ENCODE measurements at places on chromosomes 2 and 18.

GRCh38 chr2:109182426-109182825 lies 53.4 kb downstream of the SH3RF3 start:
- DNase-seq, result peak; percentile 30

DNA sequence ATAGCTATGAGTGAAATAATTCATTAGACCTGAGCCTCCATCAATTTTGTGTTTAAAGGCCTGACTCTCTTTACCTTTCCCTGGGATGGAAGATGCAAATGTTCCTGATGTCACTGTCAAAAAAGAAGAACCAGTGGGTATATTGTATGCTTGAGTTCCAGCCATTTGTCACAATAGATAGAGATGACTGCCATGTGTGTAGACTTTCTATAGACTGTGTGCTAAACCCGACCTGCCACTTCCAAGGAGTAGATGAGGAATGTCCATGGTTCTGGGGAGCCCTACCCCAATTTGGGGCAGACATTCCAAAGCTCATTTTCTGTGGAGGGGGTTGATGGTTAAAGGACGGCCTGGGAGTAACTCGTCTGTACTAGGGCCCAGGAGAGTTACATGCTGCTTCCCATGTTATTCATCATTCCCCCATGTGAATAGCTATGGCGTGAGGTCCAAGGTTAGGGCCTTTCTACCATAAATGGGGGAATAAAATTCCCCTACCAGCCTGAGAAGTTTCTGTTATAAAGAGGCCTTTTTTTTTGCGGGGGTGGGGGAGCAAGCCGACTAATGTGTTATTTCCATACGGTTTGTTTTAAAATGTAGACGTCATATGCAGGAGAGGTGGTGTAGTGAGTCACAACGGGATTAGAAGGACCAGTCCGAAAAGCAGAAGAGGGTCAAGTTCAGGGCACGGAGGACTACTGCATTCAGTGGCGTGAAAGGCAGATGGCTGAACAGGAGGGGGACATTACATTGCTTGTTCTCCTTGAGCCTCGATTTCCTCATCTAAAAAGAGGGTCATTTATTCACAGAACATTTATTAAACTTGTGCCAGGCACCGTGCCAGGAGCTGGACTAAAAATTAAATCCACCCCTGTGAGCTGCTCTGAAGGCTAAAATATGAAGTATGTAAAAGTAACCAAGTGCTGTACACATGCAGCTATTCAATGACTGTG lies 24.0 kb downstream of the IL1B start:
- DNase-seq, result peak; percentile 93

- no peak for DNase-seq
These were observed 12.3 kb downstream of the CTIF start for GRCh38 chr18:48551100-48551499.

- no peak for DNase-seq
These were observed 60.9 kb downstream of the HDAC4 start for GRCh38 chr2:239339726-239340601.

- DNase-seq, result no peak
These were observed 2.8 kb downstream of the GAREM2 start for GRCh38 chr2:26175466-26176278.

- peak; percentile 28 for DNase-seq
These were observed 84.5 kb upstream of the MAPRE2 start for GRCh38 chr18:34956663-34957062.

GRCh38 chr18:26864658-26865057 lies 849 bp downstream of the AQP4 start:
- DNase-seq, result no peak

DNA sequence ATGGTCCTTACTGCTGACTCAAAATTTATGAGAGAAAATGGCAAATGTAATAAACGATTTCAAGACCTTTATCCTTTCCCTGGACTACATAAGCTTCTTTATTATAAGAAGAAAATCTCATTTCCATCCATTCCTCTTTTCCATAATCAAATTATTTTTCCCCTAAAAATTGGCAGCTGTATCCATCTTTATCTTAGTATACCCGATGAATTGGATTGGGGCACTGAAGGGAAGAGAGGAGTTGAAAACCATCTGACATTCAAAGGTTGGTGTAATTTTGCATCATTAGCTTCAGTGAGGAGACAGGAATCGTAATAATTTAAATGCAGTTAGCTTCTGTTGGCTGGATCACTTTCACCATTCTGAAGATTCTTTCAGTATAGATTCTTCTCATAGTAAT lies 574.1 kb downstream of the XIRP2 start:
- no peak for DNase-seq

- DNase-seq, result no peak
These were observed 768 bp downstream of the DSC1 start for GRCh38 chr18:31161757-31162418.

DNA sequence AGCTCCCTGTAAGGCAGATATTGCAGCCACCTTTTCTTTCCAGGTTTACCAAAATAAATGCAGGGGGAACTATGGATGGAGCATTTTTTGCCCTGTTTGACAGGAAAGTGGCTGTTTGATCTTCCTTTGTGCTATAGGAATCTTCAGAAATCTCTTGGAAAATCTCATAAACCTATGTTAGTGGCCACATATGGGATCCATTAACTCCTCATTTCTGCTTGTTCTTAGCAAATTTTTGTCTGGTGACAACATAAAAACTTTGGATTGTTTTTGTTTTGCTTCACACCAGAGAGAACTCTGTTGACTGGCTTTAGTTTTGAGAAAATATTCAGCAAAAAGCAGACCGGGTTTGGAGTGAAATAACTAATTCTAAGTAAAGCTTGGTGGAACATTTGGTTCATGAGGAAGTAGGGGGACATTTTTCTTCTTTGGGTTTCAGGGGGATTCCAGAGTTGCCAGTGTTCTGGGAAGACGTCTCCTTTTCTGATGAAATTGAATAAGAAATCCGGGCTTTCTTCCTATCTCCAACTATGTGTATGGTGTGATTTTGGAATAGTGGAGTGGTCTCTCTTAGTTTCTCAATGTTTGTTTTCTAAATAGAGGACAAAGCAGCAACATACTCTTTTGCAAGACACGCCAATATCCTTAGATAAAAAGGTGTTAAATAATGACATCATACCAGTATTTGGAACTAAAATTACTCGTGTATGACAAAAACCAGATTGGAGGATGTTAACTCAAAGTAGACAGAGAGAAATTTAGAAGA lies 174.4 kb downstream of the ICOS start:
- peak; percentile 52 for DNase-seq

- no peak for DNase-seq
These were observed 177.3 kb downstream of the ANKRD30B start for GRCh38 chr18:14925281-14925709.

- peak; percentile 64 for DNase-seq
These were observed 20.6 kb upstream of the ATRAID start for GRCh38 chr2:27191070-27191829.

GRCh38 chr2:99762714-99763113 lies 272.9 kb upstream of the REV1 start:
- DNase-seq, result no peak

- DNase-seq, result no peak
These were observed 60.7 kb upstream of the ARHGAP15 start for GRCh38 chr2:143068509-143068908.

GRCh38 chr18:61946449-61946848 lies 53.6 kb upstream of the RNF152 start:
- no peak for DNase-seq

DNA sequence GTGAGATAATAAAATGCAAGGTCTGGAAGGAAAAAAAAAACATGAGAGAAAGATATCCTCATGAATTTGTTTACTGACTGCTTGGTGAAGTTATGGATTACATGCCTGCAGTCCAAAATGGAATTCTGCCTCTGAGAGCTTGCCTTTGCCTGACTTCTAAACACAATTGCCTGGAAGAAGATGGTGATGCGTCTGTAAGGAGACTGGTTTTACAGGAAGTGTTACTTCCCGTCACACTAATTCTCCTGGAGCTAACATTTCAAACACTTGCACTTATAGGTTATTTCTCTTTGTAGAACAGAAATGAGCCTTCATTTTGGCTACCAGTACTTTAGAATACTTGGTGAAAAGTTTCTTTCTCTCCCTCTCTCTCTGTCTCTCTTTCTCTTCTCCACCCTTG lies 884.3 kb downstream of the TSN start:
- DNase-seq, result no peak

- no peak for DNase-seq
These were observed 1.7 kb upstream of the SERPINE2 start for GRCh38 chr2:224040753-224041152.

- DNase-seq, result peak; percentile 10
These were observed 259.3 kb downstream of the SOX11 start for GRCh38 chr2:5951471-5951870.

GRCh38 chr18:38619129-38619528 lies 1053.5 kb upstream of the CELF4 start:
- no peak for DNase-seq

GRCh38 chr2:146417942-146418341 lies 1426.9 kb upstream of the ACVR2A start:
- no peak for DNase-seq

GRCh38 chr2:172404824-172405223 lies 22.6 kb upstream of the ITGA6 start:
- peak; percentile 84 for DNase-seq

GRCh38 chr18:31354990-31355389 lies 21.6 kb upstream of the DSG4 start:
- no peak for DNase-seq

DNA sequence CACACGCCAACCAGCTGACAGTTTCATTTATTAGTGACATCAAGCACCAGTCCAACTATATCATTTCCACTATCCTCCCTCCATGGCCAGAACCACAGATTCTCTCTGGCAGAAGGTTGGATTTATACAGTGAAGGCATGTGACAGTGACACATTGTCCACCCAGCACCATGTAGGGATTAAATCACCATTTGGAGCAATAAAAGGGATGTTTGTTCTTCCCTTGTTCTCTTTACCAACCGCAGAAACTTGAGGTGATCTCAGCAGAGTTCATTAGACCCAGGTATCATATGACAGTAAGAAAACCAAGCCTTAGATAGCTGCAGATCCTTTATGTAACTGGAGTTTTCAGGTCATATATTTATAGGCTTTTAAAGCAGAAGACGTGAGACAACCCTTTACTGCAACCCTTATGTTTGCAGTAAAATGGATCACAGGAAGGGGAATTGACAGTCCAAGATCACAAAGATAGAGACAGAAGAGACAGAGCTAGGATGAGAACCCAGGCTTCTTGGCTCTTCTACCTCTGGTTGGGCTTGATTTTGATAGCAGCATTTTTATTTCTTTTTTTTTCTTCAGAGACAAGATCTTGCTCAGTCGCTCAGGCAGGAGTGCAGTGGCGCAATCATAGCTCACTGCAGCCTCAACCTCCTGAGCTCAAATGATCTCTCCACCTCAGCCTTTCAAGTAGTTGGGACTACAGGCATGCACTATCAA lies 80.1 kb downstream of the XDH start:
- DNase-seq, result peak; percentile 35

DNA sequence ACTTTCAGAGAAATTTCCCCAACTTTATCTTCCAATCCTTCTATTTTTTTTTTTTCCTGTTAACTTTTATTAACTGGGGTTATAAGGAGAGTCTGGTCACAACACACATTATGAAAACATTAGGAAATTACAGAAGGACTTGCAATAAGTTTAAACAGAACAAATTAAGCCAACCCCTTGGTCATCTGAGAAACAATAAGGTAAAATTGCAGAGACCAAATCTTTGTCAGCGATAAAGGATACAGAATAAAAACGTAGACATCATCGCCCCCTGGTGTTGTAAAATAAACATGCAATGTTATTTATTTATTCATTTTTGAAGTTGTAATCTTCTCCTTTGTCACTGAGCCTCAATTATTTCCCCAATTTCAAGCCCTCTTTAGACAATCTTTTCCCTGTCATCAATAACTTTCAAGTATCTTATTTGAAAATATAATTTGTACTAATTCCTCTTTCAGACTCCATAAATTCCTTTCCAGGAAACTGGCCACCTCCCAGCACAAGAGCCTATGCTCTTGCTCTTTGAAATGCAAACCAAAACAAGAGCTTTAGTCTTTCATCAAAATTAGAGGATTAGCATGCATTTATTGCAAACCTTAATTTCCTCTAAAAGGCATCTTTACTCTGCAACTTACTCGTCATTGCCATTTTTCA lies 19.5 kb downstream of the G6PC2 start:
- DNase-seq, result peak; percentile 18

GRCh38 chr2:97727296-97727695 lies 13.9 kb downstream of the ZAP70 start:
- no peak for DNase-seq

GRCh38 chr18:59918997-59919396 lies 19.2 kb downstream of the PMAIP1 start:
- no peak for DNase-seq

GRCh38 chr2:33377048-33377447 lies 99.4 kb upstream of the RASGRP3 start:
- peak; percentile 48 for DNase-seq

DNA sequence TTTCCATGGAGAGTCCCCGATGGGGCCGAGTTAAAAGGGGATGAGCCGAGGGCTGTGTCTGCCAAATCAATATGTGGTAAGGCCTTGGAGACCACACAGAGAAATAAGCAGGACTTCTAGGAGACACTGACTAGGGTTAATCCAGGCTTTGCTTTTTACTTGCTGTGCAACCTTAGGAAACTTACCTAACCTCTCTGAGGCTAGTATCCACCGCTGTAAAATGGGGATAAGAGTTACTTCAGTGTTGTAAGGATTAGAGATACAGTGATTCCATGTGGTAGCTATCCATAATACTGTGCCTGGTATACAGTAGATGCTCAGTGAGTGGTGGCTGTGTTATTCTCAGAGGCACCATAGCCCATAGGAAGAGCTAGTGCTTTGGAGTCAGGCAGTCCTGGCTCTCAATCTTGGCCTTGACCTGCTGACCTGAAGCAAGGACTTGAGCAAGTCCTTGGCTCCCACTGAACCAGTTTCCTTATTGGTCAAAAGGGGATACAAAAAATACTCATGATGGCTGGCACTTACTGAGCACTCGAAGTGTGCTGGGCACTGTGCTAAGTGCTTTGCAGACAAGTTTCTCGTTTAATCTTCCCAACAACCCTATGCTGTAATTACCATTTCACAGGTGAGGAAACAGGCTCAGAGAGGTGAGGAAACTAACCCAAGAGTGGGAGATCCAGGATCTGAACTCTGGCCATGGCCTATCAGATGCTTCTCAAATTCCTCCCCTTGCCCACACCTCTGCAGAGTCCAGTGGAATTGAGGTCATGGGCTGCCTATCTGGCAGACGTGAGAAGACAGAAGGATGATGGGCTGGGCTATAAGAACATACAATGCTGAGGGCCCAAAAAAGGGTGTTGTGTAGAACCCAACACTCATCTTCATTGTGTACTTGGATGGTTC lies 12.0 kb upstream of the DES start:
- no peak for DNase-seq

- no peak for DNase-seq
These were observed 1.3 kb downstream of the INPP4A start for GRCh38 chr2:98445683-98446581.

- peak; percentile 67 for DNase-seq
These were observed 158.6 kb downstream of the PIK3C3 start for GRCh38 chr18:42113529-42114191.

DNA sequence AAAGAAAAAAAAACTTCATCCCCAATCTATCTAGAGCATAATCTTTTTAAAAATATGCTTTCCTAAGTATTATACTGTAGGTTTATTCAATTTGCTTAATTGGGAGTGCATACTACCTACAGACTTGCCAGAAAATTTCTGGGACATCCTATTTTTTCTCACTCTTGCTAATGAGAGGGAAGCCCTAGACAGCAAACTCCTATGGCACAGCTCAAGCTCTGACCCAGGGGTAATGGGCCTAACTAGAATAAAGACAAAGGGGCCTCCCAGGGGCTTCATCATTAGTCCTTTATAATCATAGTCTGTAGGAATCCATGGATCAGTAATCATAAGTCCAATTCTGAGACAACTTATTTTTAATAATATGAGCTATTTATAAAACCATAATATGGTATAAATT lies 142.6 kb upstream of the ITGA4 start:
- DNase-seq, result no peak

GRCh38 chr2:170457742-170458141 lies 257.4 kb upstream of the SP5 start:
- no peak for DNase-seq

Data from fibroblast of skin of right quadriceps (primary cell).